ENCODE measurements at places on chromosomes 16 and 17.
A peak's percentile ranks its signal among the peaks of the same experiment; 100 is the strongest.

GRCh38 chr17:44402564-44403172 is 13.2 kb upstream of the ITGA2B start:
- DNase-seq, result no peak

DNA sequence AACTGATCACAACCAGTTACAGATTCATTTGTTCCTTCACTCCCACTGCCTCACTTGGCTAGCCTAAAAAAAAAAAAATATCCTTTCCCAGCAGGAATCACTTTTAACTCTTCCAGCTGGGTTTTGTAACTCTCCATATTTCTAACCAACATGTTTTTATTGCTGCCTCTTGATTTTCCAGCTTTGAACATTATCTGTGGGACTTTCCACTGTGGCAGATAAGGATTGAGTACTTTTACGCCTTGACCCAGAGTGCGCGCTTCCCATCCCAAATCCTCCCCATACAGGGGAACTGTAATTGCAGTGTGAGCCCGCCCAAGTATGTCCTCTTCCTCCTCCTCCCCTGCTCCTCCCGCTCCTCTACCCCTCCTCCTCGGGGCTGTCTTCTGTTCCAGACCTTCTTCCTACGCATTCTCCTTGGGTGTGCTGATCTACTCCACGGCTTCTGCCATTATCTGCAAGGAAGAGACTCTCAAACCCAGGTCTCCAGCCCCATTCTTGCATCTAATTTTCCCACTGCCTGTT is 43.4 kb downstream of the CYB5D2 start:
- DNase-seq, result no peak

DNA sequence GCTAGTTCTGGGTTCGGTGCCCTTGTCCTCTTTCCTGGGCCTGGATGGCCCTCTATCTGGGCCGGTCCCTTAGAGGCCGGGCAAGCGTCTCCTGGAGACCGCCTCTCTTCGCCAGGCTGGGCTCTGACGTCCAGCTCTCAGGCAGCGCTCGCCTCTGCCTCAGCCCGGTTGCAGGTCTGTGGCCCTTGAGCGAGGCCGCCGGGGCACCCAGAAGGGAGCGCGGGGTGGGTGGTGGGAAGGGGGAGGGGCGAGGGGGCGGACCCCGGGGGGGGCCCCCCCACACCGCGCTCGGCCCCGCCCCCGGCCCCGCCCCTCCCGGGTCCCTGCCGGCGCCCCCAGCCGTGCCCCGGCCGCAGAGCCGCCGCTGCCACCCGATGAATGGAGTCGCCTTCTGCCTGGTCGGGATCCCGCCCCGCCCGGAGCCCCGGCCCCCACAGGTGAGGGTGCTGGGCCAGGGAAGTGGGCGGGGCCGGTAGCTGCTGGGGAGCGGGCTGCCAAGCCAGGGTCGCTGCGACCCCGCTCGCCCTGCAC is at the start of gene ARHGAP23:
Gene ARHGAP23 (plus strand): TSS at position 353 of the 531 bp plus-strand sequence. CDS start 22 bp downstream, at position 375.
- no peak for DNase-seq

- no peak for DNase-seq
Observed at GRCh38 chr16:4790261-4790660, 2.1 kb upstream of the SEPTIN12 start.

DNA sequence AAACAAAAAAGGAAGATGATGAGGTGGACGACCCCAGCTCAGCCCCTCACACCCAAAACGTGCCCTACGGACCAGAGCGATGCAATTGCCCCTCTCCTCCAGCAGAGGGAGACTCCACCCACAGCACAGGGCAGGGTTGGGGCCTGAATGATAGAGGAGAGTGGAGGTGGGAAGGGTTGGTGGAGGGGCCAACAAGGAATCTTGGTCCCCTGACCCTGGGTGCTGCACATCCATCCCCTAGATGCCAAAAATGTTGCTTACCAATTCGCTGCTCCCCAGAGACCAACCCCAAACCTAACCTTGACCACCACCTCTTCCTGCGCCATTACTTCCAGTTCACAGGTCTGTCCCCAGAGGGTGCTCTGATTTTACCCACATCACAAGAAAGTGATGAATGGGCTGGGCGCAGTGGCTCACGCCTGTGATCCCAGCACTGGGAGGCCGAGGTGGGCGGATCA is 12.9 kb downstream of the P2RX5 start:
- DNase-seq, result peak; percentile 39

DNA sequence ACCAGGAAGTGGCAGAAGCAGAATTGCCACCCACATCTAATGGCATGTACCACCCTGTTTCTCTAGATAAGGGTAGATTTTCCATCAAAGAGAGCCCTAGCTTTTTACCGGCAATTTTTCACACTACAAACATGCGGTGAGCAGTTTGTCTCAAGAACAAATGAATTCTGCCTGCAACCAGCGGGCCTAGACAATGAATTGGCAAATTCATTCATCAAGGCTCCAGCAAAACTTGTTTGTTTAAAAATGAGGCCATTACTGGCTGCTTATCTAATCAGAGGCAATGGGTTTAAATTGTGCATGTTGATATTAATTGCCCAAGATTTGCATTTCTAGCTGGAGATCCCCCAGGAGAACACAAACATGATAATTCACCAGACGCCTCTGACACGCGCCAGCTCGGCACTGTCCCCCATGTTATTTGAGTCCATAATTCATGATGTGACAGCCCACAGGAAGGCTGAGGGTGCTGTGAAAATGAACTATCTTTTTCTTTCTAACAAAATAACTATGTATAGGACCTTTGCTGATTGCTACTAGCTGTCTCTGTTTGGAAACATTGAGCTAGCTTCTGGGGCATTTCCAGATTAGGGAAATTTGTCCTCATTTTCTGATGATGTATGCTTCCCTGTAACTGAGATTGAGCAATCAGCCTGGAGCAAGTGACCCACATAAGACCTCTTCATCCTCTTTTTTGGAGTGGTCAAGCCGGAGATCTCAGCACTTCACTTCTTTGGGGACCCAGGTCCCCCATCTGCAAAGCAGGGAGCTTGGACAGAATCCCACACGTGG is 80.8 kb downstream of the CNGB1 start:
- no peak for DNase-seq

- no peak for DNase-seq
Observed at GRCh38 chr17:81537343-81537855, 9.2 kb downstream of the FSCN2 start.
